NCI-H460 (cell line): ENCODE measurements at places on chromosomes 7 and 10. TPM values are rescaled to one million over a fixed set of nuclear protein-coding genes. Genes with fewer than 3 reads are reported as not detected.

DNA sequence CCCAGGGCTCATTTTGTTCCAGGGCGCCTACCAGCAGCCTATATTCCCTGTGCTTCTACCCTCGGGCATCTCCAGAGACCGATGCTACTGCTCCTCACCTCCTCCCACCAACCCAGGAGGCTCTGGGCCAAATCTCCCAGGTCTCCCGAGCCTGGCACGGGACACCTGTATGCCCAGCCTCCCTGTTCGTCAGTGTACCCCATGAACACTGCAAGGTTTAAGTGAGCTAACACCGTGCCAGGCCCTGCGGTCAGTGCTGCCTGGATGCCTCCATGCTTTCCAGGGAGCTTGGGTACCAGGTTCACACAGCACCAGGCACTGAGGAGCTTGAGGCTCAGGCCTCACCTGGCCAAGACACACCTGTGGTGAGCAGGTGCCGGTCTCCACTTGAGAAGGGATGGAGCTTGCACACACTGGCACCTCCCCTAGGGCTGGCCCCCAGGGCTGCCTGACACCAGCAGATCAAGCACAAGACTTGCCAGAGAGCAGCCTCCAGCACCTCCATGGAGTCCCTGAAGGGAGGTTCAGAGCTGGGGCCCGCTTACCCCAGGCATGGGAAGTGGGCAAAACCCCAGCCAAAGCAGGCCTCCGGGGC, 80.3 kb downstream of the FAM53B start:
- no peak for DNase-seq

DNA sequence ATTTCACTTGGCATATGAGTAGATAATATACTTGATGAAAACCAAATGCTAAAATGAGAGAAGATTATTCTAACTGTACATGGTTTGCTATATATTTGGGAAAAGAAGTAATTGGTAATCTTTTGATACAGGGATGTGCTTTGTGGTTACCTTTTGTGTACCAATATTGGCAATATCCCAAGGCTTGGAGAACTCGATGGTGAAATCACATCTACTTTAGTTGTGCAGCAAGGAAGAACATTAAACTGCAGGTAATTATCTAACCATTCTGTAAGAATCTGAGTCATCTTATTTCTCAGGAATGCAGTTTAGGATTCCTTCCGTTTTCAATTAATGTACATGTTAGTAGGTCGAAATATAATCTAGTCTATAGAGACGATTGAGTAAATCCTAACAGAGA, 64.1 kb downstream of the SRI start:
- DNase-seq: no peak

DNA sequence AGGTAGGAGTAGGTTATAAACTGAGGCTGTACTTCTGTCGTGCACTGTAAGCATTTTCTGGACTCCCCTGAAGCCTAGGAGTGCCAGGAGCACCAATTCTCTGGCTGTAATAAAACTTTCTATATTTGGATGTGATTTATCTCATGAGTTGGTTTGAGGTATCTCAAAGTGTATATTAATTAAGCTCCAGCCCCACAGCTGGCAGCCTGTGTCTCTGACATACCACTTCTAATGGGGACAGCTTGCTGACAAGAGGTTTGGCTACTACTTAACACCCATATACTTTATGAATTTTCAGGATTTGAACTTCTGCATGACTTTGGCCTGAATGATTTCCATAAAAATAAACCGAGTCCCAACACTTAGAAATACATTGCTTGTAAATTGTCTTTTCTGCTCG, 35.2 kb downstream of the CFAP58 start:
- DNase-seq: no peak

GRCh38 chr7:27634671-27635493, 27.8 kb downstream of the HIBADH start:
- DNase-seq: no peak

DNA sequence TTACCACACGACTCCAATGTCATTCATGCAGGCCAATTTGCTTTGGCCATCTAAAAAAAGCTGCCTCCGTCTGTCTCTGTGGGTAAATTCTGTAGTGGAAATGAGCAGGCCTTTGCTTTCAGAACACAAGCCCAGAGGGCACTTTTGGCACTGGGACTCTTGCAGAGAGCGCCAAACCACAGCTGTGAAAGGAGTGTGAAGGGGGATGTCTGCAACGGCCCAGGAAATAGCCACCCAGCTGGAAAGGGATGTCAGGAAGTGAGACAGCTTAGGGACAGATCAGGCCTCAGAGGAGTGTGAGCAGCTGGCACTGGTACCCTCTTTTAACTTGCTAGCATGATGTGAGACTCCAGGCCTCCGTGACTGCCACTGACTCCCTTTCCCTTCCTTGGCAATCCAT, 152.4 kb downstream of the DKK1 start:
- DNase-seq: no peak

- no peak for DNase-seq
Observed at GRCh38 chr7:135353832-135354231, 120.2 kb downstream of the STRA8 start.

GRCh38 chr10:110643035-110643652, 992 bp upstream of the RBM20 start:
- DNase-seq: no peak

DNA sequence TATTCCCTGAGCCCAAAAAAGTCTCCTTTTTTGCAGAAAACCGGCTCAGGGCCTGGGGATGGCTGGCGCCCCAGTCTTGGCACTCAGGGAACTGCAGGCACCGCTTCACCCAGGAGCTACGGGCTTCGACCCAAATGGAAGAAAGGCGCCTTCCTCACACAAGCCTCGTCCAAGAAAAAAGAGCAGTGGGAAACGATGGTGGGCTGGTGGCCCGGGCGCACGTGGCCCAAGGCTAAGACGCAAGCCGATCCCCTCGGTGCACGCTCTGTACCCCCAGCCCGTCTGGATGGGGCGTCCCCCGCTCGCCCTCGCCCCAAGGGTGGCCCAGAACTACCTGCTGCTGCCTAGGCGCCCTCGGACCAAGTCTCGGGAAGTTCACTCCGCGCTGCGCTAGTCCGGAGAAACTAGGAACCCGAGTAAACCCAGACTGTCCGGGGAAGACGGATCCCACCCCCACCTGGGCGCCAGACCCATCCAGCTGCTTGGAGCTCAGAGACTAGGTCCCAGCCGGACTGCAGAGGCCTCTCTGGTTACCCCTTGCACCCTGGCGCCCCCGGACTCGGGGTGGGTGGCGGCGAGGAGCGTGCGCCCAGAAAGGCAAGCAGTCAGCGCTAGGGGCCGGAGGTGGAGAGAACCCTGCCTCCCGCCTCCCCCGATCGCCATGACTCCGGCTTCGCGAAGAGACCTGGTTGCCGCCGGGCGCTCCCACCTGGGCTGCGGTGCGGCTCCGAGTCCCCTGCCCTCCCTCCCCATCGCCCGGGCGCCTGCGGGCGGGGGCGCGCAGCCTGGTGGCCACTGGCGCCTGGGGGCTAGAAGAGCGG, 76.4 kb downstream of the CALN1 start:
- no peak for DNase-seq

DNA sequence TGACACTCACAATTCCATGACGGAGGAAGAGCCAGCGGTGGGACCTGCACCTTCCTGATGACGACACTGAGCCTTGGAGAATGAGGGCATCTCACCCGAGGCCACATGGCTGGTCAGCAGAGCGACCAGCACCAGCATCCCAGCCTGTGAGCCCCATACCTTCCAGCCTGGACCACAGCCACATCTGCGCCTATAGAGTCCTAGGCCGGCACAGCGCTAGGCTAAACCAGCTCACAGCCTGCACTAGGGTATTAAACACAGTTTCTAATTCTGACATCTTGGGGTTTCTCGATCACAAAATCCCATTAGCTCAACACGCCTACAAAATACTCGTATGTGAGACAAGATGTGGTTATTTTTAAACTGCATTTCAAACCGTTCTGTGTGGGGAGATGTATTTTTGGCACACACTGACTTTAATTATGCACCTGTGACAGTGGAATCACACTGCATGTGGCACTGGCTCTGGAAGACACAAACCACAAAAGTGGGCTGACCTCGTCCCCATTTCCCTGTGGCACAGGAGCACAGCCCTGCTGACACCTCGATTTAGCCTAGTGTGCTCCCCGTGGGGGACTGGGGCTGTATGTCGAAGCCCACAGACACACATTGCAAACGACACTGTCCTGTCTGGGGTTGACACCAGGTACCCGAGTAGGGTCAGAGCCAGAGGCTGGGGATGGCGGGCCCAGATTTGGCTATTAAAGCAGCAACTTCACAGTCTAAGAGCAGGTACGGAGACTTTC, 32.5 kb downstream of the CPXM2 start:
- no peak for DNase-seq

The SPDYE5 gene
- total RNA-seq: 0.10 TPM in 1 of 2 replicates, not detected in the other

The ADAM22 gene
- total RNA-seq: 3.3 and 3.6 TPM in 2 replicates

The SPDYE2 gene
- total RNA-seq: not detected in 2 replicates

The MEST gene
- total RNA-seq: 29.4 and 36.0 TPM in 2 replicates

The LRRC17 gene
- 0.30 TPM in 1 of 2 replicates, not detected in the other for total RNA-seq

The RASA4 gene
- total RNA-seq: 2.1 and 4.7 TPM in 2 replicates

The MICU1 gene
- total RNA-seq: 46.4 and 49.9 TPM in 2 replicates
